NCI-H2171 treated with DMSO at 0.1 percent for 48 hours (cell line): ENCODE measurements at places on chromosomes 7 and 10.

DNA sequence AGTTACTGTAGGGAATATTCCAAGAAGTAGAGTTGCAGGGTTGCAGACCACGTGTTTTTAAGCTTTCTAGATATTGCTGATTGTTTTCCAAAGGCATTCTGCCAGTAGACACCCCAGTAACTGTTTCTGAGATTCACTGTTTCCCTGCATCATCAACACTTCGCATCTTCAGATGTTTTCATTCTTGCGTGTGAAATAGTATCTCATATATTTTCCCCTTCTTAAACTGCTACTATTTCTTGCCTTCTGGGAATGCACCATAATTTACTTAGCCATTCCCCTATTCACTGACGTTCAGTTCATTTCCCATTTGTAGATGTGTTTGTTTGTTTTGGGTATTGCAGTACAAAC is 30.7 kb downstream of the ALOX5 start:
- DNase-seq = no peak

- DNase-seq = peak; percentile 70
Observed at GRCh38 chr10:127012769-127013152, 107.5 kb downstream of the DOCK1 start.

GRCh38 chr7:128933180-128933891 is 4.4 kb upstream of the IRF5 start:
- DNase-seq = no peak

GRCh38 chr10:71302874-71303568 is 16.0 kb upstream of the SLC29A3 start:
- peak; percentile 72 for DNase-seq

GRCh38 chr10:68732651-68733050 is 11.6 kb downstream of the CCAR1 start:
- no peak for DNase-seq

GRCh38 chr7:45036796-45037195 is 36.8 kb downstream of the CCM2 start:
- DNase-seq = no peak

DNA sequence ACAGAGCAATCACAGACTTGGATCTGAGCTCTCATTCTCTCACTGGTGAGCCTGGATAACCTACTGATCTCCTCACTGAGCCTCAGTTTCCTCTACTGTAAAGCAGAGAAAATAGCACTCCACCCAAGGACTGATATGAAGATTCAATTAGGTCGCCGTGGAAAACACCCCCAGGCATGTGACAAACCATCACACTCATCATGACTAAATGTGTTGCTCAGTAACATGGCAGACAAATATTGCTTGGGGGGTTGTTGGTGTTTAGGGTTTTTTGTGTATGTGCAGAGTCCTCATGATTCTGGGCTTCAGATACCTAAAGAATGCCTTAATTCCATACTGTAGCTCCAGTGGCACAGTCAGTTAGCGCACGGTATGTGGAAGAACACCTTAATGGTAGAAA is 122.1 kb upstream of the TCF7L2 start:
- no peak for DNase-seq

DNA sequence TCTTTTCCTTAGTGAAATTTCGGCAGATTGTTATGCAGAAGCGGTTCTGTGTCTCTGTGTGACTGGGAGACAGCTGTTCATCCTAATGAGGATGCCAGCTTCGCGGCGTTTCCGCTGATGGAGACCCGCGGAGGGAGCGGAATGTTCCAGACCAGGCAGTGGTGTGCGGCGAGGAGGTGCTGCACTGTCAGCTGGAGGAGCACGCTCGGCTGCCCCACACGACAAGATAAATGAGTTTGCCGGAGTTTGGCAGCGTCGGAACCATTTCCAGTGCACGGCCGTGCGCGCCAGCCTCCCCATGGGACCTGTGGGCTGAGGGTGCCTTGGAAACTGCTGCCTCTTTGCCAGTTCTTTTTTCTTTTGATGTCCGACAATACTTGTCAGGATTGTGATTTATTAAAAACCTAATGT is 64.6 kb downstream of the WDR37 start:
- no peak for DNase-seq

- DNase-seq = no peak
Observed at GRCh38 chr10:65675236-65675635, 1250.6 kb upstream of the LRRTM3 start.

- DNase-seq = no peak
Observed at GRCh38 chr7:36088966-36089365, 64.1 kb upstream of the EEPD1 start.

DNA sequence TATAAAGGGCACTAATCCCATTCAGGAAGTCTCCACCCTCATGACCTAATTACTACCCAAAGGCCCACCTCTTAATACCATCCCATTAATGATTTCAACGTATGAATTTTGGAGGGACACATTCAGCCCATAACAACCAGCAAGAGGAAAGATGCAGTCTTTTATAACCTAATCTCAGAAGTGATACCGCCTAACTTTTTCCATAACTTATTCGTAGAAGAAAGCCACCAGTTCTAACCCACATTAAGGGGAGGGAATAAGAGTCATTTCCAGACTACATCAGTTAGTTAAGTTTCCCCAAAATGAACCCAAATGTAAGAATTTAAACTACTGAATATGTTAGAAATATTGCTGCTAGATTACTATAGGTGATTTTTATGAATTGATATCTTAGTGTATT is 32.1 kb upstream of the LHFPL3 start:
- no peak for DNase-seq

- DNase-seq = peak; percentile 57
Observed at GRCh38 chr7:97064972-97065587, 40.4 kb upstream of the DLX5 start.

- peak; percentile 9 for DNase-seq
Observed at GRCh38 chr10:44925224-44925623, 14.1 kb downstream of the TMEM72 start.

GRCh38 chr7:26156451-26157420 is 4.7 kb downstream of the NFE2L3 start:
- DNase-seq = no peak

GRCh38 chr7:67636348-67637022 is 639.9 kb downstream of the TYW1 start:
- peak; percentile 22 for DNase-seq

DNA sequence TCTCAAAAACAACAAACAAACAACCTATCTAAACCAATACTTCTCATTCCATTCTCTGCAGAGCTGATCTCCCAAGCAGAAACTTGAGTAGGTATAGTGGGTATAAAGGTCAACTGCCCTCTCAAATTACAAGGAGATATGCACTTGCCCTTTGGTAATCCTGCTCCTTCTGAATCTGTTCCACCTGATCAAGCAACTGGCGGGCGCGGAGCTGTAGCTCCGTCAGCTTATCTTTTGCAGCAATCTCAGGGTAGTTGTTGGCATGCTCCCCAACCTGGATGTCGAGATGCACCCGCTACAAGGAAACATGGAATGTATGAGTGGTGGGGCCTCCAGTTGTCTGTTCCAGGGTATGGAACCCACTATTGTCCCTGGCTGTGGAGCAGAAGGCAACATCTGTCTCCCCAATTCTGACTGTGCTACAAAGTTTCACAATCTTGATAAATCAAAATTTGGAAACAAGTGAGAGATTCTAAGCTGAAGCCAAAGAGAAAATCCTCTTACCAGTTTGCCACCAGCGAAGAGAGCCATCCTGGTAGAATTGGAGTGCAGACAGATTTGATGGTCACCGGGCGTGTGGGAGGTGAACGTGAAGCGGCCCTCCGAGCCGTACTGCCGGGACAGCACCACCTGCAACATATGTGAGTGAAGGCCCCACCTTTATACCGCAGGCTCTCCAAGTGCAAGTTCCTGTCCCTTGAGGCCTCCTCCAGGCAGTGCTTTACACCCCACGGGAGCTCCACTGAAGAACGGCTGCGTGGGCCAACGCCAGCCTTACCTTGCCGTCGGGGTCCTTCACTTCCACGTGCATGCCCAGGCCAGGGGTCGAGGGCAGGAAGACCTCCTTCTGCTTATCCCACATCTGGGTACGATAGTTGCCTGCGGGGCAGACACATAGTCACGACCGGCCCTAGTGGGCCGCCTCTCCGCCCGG is 819 bp downstream of the TMED4 start:
- DNase-seq = peak; percentile 29

DNA sequence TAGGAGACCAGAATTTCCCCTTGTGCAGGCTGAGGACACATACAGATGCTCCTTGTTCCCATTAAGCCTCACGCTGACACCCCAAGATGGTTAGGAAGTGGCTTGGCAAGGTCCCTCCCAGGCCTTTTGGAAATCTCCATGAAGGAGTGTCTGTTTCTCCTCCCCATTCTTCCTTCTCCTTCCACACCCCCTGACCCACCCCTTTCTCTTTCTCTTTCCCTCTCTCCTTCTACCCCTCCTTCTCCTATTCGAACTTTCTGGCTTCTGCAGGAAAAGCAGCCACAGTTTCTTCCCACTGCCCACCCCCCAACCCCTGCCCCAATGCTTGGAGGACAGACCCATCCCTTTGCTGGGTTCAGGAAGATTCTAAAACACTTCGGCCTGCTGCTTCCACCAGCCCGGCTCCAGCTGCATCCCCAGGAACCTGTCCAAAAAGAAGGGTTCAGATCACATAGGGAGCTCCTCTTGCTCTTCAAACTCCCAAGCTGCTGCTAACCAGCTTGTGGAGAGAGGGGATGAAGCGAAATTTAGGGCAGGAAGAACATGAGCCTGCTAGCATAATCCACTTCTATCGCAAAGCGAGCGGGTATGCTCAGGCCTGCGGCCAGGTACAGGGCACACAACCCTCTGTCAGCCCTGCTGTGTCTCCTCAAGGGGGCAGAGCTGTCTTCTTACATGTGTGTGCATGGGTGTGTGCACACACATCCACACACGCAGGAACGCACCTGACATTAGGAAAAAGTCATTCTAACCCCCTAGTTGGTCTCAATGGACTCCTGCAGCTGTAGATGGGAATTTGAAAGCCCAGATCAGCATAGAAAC is 80.4 kb downstream of the PPP1R3C start:
- no peak for DNase-seq

- no peak for DNase-seq
Observed at GRCh38 chr7:117951691-117952280, 78.5 kb upstream of the CTTNBP2 start.

DNA sequence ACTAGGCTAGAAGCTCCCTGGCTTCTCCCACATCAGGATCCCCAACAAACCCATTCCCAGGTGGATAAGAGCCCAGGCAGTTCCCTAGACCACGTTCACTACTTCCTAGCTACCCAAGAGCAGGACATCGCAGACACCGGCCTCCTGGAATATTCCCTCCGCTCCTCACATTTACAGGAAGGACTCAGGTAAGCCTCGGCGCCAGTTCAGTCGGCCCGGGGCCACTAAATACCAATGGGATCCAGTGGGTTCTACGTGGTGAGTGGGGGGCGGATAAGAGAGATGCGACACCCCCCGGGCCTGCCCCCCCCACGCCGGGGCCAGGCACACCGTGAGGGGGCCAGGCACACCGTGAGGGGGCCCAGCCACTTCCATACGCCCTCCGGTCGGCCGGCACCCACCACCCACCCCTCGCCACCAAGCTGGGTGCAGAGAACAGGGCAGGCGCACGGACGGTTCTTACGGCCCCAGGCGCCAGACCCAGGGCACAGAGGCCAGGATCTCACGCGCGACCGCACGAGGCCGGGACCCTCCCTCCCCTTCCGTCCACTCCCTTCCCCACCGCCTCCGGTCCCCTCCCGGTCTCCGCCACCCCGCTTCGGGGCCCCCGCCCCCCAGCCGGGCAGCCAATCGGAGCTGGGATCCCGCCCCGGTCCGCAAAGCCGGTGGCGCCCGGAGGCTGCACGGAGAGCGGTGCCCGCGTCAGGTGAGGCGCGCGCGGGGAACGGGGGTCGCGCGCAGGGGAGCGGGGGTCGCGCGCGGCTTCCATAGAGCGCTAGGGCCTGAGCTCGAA is at the start of gene BLVRA:
Gene BLVRA (plus strand): TSS at position 652 of the 793 bp plus-strand sequence. CDS start 12,479 bp downstream, outside the sequence.
- DNase-seq = peak; percentile 49

- DNase-seq = no peak
Observed at GRCh38 chr7:12949060-12949931, 261.9 kb downstream of the ARL4A start.

GRCh38 chr10:102615361-102615760 is 28.9 kb upstream of the TRIM8 start:
- DNase-seq = no peak

- no peak for DNase-seq
Observed at GRCh38 chr10:21246178-21246577, 279.3 kb downstream of the SKIDA1 start.

GRCh38 chr10:125149036-125149679 is 11.2 kb downstream of the CTBP2 start:
- DNase-seq = peak; percentile 67

DNA sequence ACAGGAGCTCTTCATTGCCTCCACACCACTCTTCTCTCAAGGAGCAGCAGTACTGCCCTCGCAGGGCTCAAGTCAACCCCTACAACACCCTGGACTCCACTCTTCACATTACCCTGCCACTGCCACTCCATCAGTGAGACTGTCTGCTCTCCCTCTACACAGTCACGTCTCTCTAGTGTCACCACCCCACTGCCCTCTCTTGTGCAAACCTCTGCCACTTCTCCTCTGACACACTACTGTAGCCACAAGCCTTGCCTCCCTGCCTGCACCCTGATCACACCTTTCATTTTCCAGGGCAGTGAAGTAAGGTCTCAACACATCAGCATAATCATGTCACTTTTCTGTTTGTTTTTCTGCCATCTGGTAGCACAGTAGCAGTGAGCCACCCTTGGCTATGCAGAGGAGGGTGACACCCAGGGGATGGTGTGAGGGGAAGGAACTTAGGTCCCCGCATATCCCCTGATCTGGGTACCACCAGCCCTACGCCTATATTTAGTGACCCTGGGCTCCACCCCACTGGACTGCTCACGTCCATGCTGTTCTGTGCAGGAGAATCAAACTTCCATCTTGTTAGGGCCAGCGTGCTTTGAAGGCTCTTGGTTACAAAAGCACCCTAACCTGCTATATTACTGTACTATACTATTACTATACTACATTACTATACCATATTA is 1.6 kb downstream of the C10orf143 start:
- no peak for DNase-seq

DNA sequence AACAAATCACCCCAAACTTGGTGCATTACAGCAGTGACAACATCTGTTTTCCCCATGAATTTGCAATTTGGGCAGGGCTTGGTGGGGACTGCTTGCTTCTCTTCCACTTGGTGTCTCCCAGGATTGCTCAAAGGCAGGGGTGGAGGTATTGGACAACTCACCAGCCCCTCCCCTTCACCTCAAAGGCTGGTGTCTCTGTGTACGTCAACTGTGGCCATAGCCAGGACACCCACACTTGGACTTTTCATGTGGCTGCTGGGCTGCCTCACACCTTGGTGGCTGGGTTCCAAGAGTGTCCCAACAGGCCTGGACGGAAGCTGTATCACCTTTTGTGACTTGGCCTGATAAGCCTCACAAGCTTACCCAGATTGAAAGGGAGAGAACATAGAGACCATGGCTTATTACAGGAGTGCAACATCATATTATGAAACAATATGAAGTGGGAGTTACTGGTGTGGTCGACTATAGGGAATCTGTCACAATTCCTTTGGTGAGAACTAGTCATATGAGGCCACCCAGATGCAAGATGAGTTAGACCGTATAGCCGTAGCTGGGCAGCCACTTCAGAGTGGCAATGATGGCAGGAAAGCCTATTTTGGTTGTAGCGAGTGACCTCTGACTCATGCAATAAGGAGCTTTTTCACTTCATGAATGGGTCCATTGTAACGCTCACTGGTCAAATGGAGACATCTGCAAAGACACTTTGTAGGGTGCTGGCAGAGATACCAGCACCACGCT is 187.6 kb upstream of the ITGB1 start:
- DNase-seq = no peak

GRCh38 chr7:27516421-27516820 is 146.3 kb downstream of the HIBADH start:
- DNase-seq = no peak

- DNase-seq = no peak
Observed at GRCh38 chr7:31788445-31788844, 101.4 kb downstream of the PPP1R17 start.
